CD4-positive, alpha-beta T cell (primary cell): ENCODE measurements at places on chromosomes 5 and 9.

DNA sequence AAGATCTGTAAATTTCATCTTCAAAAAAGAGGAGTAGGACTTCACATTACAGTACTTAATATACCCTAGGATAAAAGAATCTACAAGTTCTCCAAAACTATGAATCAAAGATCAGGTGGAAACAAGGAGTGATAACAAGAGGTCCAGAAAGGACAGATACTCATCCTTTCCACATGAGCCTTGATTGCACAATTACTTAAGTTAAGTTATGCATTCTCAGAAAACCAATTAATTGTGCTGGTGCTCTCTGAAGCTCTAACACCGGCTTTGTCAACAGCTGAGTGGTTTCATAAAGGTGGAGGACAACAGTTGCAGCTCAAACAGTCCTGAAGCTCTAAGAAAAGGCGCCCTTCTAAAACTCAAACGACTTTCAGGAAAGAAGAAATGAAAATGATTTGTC, 251.9 kb downstream of the BNC2 start:
- DNase-seq = no peak

DNA sequence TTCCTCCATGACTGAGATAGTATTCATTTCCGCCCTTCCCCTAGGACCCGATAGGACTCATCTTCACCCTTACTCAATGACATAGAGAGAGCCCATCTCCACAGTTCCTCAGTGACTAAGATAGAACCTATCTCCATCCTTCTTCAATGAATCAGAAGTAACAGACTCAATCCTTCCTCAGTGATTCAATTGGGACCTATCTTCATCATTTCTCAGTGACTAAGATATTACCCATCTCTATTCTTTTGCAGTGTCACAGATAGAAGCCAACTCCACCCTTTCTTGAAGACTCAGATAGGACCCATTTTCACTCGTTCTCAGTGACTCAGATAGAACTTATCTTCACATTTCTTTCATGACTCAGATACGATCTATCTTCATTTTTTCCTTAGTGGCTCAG, 164.6 kb downstream of the FBXO4 start:
- DNase-seq = no peak

DNA sequence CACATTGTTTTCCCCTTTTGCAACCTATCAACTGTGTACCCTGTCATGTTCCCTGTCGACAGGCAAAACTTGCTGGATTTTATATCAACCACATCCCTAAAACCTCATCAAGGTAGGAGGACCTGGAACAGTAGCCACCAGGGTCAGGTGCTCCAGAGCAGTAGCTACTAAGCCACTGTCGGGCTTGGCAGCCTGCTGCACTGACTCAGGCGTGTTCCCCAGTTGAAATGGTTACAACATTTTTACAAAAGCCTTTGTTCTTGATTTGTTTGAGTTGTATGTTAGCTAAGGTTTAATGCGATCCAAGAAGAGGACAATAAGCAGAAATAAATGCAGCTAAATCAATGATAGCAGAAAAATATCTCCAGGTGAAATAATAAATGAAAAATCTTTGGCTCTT, 407.4 kb upstream of the TLE4 start:
- no peak for DNase-seq

- no peak for DNase-seq
Observed at GRCh38 chr9:23444658-23445057, 381.4 kb downstream of the ELAVL2 start.

DNA sequence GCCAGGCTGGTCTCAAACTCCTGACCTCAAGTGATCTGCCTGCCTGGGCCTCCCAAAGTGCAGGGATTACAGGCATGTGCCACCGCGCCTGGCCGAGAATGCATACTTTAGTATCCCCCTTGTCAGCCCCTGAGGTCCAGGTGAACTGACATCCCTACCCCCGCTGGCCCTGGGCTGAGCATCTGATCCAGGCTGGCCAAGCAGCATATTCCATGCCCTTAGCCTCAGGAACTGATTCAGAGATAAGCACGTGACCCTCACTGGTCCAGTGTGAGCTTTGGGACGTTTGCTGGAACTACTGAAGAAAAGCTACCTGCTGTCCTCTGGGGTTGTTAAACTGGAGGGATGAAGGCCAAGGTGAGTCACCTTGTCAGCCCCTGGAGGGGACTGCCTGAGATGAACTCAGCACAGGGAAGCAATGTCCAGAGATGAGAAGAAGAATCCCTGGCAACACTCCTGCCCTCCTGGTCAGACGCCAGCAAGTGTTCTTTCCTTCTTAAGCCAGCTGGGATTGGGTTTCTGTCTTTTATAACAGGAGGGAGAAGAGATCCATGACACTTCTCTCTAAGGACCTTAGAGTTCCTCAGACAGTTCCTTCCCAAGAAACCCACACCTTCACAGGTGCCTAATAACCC, 59.1 kb upstream of the FBXW11 start:
- no peak for DNase-seq
